ENCODE measurements at places on chromosomes 2 and 18.

GRCh38 chr18:42028247-42028832 lies 73.3 kb downstream of the PIK3C3 start:
- DNase-seq, result no peak

DNA sequence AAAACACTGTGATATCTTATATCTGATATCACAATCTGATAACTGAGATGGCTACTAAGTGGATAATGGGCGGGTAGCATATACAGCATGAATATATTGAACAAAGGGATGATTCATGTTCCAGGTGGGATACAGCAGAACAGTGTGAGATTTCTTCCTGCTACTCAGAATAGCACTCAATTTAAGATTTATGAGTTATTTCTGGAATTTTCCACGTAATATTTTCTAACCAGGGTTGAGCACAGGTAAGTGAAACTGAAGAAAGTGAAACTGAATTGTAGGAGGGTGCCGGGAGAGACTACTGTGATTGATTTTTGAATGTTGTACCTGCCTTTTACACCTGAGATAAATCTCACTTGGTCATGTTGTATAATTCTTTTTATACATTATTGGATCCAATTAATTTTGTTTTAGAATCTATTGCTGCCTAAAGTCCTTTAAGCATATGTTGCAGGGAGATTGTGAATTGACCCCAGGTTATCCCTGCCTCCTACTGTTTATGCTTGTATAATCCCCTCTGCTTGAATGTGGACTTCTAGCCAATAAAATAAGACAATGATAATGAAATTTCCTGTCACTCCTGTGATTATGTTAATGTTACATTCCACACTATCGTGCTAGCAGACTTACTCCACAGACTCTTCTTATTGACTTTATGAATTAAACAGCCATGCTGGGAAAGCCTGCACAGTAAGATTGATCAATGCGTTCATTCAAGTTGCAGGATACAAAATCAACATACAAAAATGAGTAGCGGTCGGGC lies 67.6 kb upstream of the RBBP8 start:
- no peak for DNase-seq

- no peak for DNase-seq
Measured at GRCh38 chr2:162524192-162524591, 180.3 kb downstream of the GCA start.

GRCh38 chr2:1307670-1308069 lies 105.6 kb upstream of the TPO start:
- DNase-seq, result no peak

- DNase-seq, result no peak
Measured at GRCh38 chr2:222701721-222702131, 30.3 kb downstream of the MOGAT1 start.

DNA sequence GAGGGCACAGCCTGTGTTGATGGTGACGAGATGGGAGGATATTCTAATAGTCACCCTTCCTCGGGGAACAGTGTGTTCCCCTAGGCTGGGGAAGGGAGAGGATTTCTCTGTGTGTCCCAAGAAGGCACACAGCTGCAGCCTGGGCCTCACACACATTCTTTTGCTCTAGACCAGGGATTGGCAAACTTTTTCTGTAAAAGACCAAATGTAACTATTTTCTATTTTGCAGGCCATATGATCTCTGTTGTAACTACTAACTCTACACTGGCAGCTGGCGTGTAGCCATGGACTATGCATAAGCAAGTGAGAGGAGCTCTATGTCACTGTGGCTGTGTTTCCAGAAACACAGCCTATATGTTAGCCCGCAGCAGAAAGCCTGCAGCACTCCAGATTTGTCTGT lies 65.8 kb downstream of the ARHGAP28 start:
- no peak for DNase-seq

DNA sequence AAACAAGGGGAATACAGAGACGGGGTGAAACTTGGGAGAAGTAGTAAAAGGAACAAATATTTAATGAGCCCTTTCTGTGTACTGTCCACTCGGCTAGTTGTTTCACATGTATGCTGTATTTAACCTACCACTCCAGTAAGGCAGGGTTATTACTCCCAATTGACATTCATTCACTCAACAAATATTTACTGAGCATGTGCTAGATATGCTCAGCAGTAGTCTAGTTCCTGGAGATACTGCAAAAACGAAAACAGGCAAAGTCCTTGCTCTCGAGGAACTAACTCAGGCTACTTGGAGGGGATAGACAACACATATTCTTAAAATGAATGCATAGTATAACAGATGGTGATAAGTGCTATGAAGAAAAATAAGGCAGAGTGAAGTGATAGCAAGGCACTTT lies 207.3 kb downstream of the SS18 start:
- DNase-seq, result no peak

GRCh38 chr2:160934263-160934662 lies 226.0 kb upstream of the TANK start:
- no peak for DNase-seq

GRCh38 chr2:212905640-212906201 lies 245.7 kb downstream of the IKZF2 start:
- no peak for DNase-seq
